Activated CD4-positive, alpha-beta memory T cell treated with anti-CD3 and anti-CD28 coated beads for 36 hours (primary cell): ENCODE measurements at places on chromosomes 11 and 22. TPM values are rescaled to one million over a fixed set of nuclear protein-coding genes. Genes with fewer than 3 reads are reported as not detected.

GRCh38 chr11:1333091-1333772 is 23.8 kb upstream of the TOLLIP start:
- H3K36me3 ChIP-seq: peaks cover under 1% of the 10 kb centered on the region
- peaks cover 12% of the 10 kb centered on the region for H3K4me1 ChIP-seq
- no peak overlapping the region for H3K4me3 ChIP-seq
- DNase-seq: no peak

Gene EEF1G
- 1,956 TPM for total RNA-seq

- no peaks in the 10 kb centered on the region for H3K36me3 ChIP-seq
- peaks cover 28% of the 10 kb centered on the region for H3K27me3 ChIP-seq
- no peak overlapping the region for H3K4me3 ChIP-seq
- DNase-seq: no peak
- H3K4me1 ChIP-seq: no peaks in the 10 kb centered on the region
Measured at GRCh38 chr11:43969543-43969942, 27.1 kb downstream of the C11orf96 start.

GRCh38 chr11:118924591-118925585 is 838 bp downstream of the BCL9L start:
- peaks cover 58% of the 10 kb centered on the region for H3K4me1 ChIP-seq
- peak overlapping the region; percentile 88 for H3K27ac ChIP-seq
- DNase-seq: peak; percentile 70
- H3K27me3 ChIP-seq: no peaks in the 10 kb centered on the region

Gene HBB
- total RNA-seq: not detected

DNA sequence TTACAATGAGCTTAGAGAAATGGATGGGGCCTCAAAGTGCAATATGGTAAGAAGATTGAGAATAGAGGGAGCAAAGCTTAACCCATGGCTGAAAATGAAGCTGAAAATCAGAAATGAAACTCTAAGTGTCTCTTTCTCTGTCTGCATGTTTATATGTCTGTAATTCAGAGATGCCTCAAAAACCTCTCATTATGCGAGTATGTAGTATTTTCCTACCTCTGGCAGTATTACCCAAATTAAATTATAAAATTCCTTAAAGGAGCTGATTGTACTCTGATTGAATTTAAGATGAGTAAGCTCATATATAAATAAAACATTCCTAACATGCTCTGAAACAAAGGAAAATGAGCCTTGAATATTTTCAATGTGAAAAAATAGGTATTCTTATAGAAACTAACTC is 39.8 kb upstream of the PRSS23 start:
- no peak overlapping the region for H3K4me3 ChIP-seq
- no peak overlapping the region for H3K27ac ChIP-seq
- H3K4me1 ChIP-seq: no peaks in the 10 kb centered on the region
- no peak for DNase-seq

GRCh38 chr11:57417056-57417455 is 9.9 kb downstream of the SLC43A3 start:
- no peak for DNase-seq
- peaks cover 86% of the 10 kb centered on the region for H3K36me3 ChIP-seq
- no peaks in the 10 kb centered on the region for H3K27me3 ChIP-seq

GRCh38 chr11:12377106-12377823 is at the start of gene PARVA:
Gene PARVA (plus strand): TSS chr11:12377571. CDS start chr11:12377648, 77 bp downstream.
- no peaks in the 10 kb centered on the region for H3K36me3 ChIP-seq
- H3K27me3 ChIP-seq: peaks cover 8% of the 10 kb centered on the region
- H3K27ac ChIP-seq: no peak within 1 kb of the TSS
- no peak for DNase-seq
- peaks cover 9% of the 10 kb centered on the region for H3K4me1 ChIP-seq

- DNase-seq: no peak
- H3K4me1 ChIP-seq: no peaks in the 10 kb centered on the region
- H3K4me3 ChIP-seq: no peak overlapping the region
Measured at GRCh38 chr11:42319921-42320320, 860.5 kb upstream of the LRRC4C start.

Gene NLRP14
- total RNA-seq: not detected

Gene CDC42BPG
- 0.39 TPM for total RNA-seq

GRCh38 chr11:13550761-13551160 is 55.0 kb upstream of the PTH start:
- H3K4me3 ChIP-seq: no peak overlapping the region
- H3K4me1 ChIP-seq: no peaks in the 10 kb centered on the region
- H3K27me3 ChIP-seq: no peaks in the 10 kb centered on the region

GRCh38 chr11:119697445-119697844 is 31.6 kb downstream of the NECTIN1 start:
- no peak for DNase-seq
- no peaks in the 10 kb centered on the region for H3K27me3 ChIP-seq
- no peak overlapping the region for H3K27ac ChIP-seq
- H3K4me1 ChIP-seq: no peaks in the 10 kb centered on the region

- H3K4me1 ChIP-seq: peaks cover 3% of the 10 kb centered on the region
- H3K27me3 ChIP-seq: no peaks in the 10 kb centered on the region
- no peak overlapping the region for H3K4me3 ChIP-seq
- no peaks in the 10 kb centered on the region for H3K36me3 ChIP-seq
- no peak overlapping the region for H3K27ac ChIP-seq
- DNase-seq: no peak
Measured at GRCh38 chr11:92954003-92954402, 15.4 kb upstream of the MTNR1B start.

- no peaks in the 10 kb centered on the region for H3K4me1 ChIP-seq
- no peak overlapping the region for H3K27ac ChIP-seq
- no peak overlapping the region for H3K4me3 ChIP-seq
- H3K36me3 ChIP-seq: no peaks in the 10 kb centered on the region
- DNase-seq: no peak
Measured at GRCh38 chr11:82671451-82671850, 62.2 kb downstream of the FAM181B start.

DNA sequence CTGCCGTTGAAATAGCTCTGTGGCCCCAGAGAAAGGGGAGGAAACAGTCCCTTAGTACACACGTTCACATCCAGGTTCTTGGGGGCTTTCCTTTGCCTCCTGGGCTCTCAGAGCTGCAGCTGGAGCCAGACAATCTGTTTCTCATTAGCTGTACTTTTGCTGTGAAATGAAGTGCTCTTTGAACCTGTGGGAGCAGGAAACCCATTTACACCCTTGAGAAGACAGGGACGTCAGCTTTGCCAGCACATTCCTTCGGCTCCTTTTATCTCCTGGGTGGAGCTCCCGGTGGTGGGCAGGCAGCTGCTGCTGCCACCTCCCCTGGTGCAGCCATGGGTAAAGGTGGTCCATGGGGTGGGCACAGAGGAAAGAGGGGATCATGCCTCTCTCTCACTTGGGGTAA is 80.6 kb upstream of the TIMP3 start:
- H3K4me3 ChIP-seq: no peak overlapping the region
- H3K27ac ChIP-seq: no peak overlapping the region
- no peak for DNase-seq
- peaks cover 2% of the 10 kb centered on the region for H3K27me3 ChIP-seq
- H3K4me1 ChIP-seq: peaks cover 26% of the 10 kb centered on the region
- H3K36me3 ChIP-seq: no peaks in the 10 kb centered on the region

DNA sequence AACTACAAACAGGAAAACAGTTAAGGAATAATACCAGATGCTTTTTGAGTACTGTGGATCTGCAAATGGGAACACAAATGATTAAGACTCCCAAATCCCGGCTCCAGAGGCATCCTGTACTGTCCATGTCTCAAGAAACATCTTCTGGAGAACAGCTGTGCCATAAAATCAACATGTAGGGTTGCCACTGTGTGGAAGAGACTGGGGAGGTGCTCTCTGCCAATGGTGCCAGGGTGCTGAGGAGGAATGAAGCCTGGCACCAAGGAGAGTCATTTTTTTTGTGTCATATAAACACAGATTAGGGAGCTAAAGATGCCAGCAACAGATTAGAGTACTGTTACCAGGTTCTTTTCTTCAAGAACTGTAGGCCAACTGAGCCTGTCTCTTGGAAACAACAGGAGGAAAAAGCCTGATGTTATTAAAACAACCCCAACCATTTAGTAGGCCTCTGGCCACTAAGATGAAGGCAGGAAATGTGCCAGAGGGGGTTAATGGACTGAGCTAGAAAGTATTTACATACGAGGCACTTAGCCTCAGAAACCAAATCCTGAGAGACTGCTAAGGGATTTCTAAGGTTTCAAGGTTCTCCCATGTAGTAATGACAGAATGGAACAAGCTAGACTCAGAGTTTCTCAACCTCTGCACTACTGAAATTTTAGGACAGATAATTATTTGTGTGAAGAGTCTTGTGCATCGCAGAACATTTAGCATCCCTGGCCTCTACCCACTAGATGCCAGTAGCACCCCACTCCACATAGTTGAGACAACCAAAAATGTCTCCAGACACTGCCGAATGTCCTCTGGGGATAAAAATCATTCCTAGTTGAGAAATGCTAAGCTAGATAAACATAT is 54.6 kb upstream of the CHRM4 start:
- peaks cover 4% of the 10 kb centered on the region for H3K4me1 ChIP-seq
- peaks cover 19% of the 10 kb centered on the region for H3K36me3 ChIP-seq
- no peak overlapping the region for H3K4me3 ChIP-seq
- H3K27ac ChIP-seq: no peak overlapping the region

DNA sequence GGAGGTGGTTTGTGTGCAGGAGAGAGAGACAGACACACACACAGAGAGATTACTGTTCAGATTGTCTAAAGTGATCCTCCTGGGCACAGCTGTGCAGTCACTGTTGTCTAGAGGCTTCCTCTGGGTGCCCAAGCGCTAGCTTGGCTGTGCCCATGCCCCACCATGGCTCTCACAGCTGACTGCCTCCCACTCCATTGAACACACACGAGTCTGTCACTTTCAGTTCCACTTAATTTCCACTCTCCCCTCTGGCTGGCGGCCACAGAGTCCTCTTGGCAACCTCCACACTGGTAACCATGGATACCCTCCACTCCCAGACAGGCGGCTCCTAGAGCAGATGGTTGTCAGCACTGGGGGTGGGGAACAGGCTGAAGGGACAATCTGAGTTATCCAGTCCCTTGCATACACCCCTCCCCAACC is 29.1 kb downstream of the MAP6 start:
- DNase-seq: no peak
- H3K4me1 ChIP-seq: no peaks in the 10 kb centered on the region
- H3K27me3 ChIP-seq: peaks cover 22% of the 10 kb centered on the region
- H3K27ac ChIP-seq: no peak overlapping the region

GRCh38 chr11:111406589-111406988 is 27.5 kb upstream of the POU2AF1 start:
- no peak overlapping the region for H3K4me3 ChIP-seq
- no peaks in the 10 kb centered on the region for H3K36me3 ChIP-seq
- peaks cover 9% of the 10 kb centered on the region for H3K4me1 ChIP-seq
- no peaks in the 10 kb centered on the region for H3K27me3 ChIP-seq

DNA sequence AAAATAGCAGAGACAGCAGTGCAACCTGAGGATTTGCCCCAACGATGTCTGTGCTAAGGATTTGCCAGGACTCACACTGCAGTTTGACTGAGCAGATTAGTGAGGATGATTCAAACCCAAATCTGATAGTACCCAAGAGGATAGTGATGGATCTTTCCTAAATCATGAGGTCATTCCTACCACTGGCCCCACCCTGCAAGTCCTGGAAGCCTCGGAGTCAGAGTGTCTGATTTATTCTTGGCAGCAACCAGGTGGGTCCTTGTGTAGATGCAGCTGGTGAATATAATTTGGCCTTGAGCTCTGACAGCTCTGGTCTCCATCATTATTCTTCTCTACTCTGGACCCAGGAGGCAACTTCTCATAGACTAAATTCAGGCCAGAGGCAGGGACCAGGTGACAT is 179.3 kb upstream of the RAG2 start:
- DNase-seq: no peak
- no peaks in the 10 kb centered on the region for H3K4me1 ChIP-seq
- no peaks in the 10 kb centered on the region for H3K36me3 ChIP-seq
- no peak overlapping the region for H3K27ac ChIP-seq

DNA sequence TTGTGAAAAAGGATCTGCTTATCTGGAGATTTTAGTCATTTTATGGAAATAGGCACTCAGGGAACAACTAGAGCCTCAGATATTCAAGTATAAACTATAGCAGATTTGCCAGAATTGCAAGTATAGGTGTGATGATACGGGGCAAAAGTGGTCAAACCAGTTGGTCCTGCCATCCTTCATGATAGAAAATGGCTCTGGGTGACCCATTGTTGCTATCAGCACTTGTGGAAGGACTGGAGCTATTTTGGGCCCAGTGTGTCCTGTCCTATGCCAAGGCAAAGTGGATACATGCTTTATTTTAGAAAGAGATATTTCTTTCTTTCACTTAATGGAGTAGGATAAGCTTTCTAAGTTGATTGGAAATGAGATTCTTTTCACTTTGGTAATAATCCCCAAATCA is 85.2 kb downstream of the PPP6R3 start:
- peak overlapping the region; percentile 83 for H3K27ac ChIP-seq
- H3K4me3 ChIP-seq: no peak overlapping the region
- H3K4me1 ChIP-seq: peaks cover 85% of the 10 kb centered on the region
- H3K27me3 ChIP-seq: no peaks in the 10 kb centered on the region
- H3K36me3 ChIP-seq: peaks cover 56% of the 10 kb centered on the region

GRCh38 chr11:44430140-44430539 is 120.2 kb upstream of the ALX4 start:
- peaks cover 36% of the 10 kb centered on the region for H3K27me3 ChIP-seq
- H3K4me1 ChIP-seq: no peaks in the 10 kb centered on the region
- no peak overlapping the region for H3K27ac ChIP-seq

Gene USP2
- 2.2 TPM for total RNA-seq

DNA sequence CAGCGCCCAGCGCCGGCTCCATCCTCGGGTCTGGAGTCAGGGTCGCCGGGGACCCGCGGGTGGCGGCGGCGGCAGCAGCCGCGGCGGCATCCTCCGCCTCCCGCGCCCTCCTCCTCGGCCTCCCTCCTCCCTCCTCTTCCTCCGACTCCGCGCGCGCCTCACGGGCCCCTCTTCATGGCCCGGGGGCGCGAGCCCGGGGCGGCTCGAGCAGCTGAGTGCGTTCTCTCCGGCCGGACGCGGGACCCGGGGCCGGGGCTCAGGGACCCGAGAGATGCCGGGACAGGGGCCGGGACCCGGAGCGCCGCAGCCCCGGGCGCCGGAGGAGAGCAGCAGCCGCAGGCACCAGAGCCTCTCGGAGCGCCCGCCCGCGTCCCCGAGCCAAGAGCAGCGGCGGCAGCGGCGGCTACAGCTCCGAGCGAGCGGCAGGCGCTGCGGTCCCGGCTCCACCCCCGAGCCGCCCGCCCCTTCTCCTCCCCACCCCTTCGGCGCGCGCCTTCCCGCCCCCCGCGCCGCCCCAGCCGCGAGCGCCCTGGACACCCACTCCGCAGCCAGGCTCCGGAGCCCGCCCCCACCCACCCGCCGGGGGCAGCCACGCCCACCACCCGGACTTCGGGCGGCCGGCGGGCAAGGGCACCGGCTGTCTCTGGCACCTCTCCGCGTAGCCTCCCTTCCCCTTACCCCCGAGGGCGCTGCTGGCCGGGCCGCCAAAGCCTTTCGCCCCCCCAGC is at the start of gene CHST1:
Gene CHST1, minus strand, starts transcription at position 417 of the 727 bp plus-strand sequence. CDS start 14,699 bp downstream, outside the sequence.
- H3K27ac ChIP-seq: no peak within 1 kb of the TSS
- peaks cover 47% of the 10 kb centered on the region for H3K27me3 ChIP-seq
- no peaks in the 10 kb centered on the region for H3K36me3 ChIP-seq
